ENCODE measurements at places on chromosomes 12 and 14.
A peak's percentile ranks its signal among the peaks of the same experiment; 100 is the strongest.

GRCh38 chr14:77177702-77178101 is 3.9 kb upstream of the TMEM63C start:
- no peak for DNase-seq

DNA sequence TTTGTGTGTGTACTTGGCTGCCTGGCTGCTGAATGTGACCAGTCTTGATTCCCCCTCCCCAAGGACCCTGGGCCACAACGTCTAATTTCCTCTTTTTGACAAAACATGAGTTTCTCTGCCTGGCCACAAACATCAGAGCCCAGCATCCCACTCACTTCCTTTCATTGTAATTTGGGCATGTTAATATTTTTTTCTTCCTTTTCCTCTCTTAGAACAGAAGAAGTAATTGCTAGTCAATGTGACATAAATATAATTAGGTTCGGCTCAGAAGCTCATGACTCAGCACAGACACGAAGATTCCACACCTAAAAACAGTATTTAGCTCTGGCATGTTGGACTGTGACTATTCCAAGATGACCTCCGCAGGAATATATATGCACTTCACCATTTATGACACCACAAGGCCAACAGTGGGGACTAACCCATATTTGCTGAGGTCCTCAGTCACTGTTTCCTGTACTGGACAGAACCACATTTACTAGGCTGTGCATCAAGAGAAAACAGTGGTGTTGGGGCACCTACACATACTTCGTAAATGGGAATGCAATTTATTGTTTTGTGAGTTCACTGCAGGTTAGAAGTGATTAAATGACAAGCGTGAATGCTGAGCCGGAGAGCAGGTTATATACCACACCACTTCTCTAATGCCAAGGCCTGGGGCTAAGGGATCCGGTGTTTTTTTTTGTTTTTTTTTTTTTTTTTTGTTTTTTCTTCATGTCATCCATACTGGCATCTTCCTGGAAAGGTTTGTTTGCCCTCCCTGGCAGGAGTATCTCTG is 4.2 kb downstream of the GSG1 start:
- no peak for DNase-seq

DNA sequence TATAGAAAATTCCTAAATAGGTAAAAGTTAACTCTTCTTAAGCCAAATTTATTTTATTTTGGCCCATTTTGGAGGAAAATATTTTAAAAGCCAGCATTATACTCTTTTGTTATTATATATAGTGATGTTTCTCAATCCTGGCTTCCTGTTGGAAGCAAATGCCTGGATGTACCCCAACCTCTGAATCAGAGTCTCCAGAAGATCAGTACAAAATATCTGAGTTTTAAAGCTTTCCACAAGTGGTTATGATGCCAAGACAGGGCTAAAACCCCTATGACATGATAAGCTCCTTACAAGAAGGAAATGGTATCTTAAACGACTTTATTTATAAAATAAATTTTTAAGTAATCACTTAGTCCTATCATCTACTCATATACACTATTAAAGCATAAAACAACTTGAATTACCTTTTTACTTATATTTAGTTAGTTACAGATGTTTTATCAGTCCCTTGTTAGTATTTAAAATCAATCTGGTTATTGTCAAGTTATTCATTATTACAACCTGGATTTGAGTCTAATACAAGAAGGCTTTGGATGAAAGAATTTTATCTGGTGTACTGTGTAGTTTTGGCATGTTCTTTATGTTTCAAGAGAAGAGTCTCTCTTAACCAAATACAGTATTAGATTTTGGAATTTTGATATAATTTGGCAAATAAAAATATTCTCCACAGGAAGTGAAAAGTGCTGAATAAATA is 238.1 kb downstream of the SLC2A13 start:
- no peak for DNase-seq

DNA sequence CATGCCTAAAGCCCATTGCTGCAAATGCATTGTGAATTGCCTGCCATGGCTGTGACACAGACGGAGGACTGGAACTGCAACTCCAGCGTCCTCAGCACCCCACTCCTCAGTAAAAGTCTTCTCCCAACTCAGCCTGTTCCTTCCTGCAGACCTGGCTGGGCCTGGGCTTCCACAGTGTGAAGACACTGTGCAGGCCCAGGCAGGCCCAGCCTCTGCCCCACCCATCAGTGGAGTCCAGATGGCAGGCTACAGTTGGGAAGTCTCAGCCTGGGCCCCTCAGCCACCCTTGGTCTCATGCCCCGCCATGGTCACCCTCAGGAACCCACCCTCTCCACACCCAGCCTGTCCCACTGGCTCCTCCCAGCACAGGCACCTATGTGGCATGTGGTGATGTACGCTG is 22.0 kb downstream of the VSX2 start:
- no peak for DNase-seq

GRCh38 chr12:108559007-108559655 is 1.8 kb downstream of the SART3 start:
- no peak for DNase-seq

DNA sequence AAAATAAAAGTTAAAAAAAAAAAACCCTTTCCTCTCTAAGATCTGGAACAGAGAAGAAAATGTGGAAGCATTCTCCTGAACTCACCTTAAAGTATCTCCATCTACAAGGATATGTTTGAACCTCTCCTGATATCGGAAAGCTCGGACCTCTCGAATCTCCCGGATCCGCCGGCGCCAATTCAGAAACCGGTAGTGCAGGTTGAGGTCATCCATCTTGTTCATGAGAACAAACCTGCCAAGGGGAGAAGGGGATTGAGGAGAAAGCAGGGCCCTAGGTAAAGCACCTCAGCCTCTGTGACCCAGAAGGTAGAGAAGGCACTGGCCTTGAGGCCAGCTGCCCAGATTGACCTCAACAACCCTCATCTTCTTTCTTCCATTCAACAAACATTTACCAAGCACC is 2.2 kb downstream of the SPRYD3 start:
- no peak for DNase-seq

DNA sequence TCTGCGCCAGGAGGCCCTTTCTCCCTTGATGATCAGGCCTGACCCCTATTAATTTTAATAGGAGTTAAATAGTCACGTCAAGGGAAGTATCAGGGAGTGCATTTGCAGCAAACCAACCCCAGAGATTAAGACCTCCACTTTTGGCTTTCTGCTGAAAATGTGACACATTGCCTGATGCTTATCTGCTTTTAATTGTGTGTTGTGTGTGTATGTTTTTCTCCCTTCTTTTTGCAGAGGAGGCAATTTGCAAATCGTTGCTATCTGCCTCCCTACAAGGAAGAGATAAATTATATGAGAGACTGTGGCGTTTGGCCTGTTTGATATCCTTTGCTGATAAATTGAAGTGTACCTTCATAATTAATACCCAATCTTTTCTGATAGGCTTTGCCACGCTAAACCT is 822.9 kb downstream of the VRK1 start:
- no peak for DNase-seq

GRCh38 chr12:109116611-109116949 is 193 bp downstream of the ACACB start:
- no peak for DNase-seq

GRCh38 chr12:45208604-45209487 is 7.0 kb upstream of the ANO6 start:
- DNase-seq, result no peak

- no peak for DNase-seq
These were observed 337.8 kb downstream of the ADAMTS20 start for GRCh38 chr12:43214166-43214565.

DNA sequence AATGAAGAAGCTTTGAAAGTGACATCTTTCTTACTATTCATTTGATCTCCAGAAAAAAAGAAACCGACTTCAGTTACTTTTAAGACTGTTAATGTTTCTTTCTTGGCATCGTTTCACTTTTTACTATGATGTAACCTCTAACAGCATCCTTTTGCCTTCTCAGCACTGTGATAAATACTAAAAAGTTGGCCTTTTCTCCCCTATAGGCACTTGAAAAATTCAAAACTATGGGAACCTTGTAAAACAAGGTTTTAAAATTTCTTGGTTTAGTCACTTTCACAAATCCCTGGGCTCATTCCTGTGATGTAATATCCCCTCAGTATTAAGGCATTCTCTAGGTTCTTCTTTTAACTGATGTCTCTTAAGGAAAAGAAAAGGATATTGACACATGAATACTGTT is 281.8 kb downstream of the EGLN3 start:
- no peak for DNase-seq

- DNase-seq, result peak; percentile 56
These were observed at the start of gene B3GNT4 for GRCh38 chr12:122203301-122204166. Gene B3GNT4, plus strand, starts transcription at chr12:122203709. Its CDS starts 910 bp downstream, at chr12:122204619.

GRCh38 chr12:128991716-128992115 is 138.4 kb downstream of the GLT1D1 start:
- DNase-seq, result no peak

GRCh38 chr14:43410631-43411030 is 1096.5 kb downstream of the FSCB start:
- no peak for DNase-seq

DNA sequence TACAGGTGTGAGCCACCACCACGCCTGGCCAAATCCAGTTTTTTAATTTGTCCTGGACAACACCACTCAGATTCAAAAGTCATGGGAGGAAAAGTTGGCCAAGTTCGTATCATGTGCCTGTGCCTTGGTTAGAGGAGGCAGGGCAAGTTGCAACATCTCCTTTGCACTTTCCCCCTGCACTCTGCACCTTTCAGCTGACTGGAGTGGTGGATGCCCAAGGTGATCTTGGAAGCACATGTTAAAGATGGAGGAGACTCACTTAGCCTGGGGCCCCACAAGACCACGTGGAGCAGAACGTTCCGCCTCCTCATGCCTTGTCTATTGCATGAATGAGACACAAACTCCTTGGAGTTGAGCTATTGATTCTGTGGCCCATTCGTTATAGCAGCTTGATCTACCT is 82.1 kb upstream of the FZD10 start:
- no peak for DNase-seq

- no peak for DNase-seq
These were observed 121.6 kb downstream of the MGAT4C start for GRCh38 chr12:86134561-86134960.

GRCh38 chr14:51972566-51972965 is 16.8 kb upstream of the RTRAF start:
- no peak for DNase-seq

GRCh38 chr14:99011385-99011784 is 260.6 kb downstream of the BCL11B start:
- DNase-seq, result no peak

DNA sequence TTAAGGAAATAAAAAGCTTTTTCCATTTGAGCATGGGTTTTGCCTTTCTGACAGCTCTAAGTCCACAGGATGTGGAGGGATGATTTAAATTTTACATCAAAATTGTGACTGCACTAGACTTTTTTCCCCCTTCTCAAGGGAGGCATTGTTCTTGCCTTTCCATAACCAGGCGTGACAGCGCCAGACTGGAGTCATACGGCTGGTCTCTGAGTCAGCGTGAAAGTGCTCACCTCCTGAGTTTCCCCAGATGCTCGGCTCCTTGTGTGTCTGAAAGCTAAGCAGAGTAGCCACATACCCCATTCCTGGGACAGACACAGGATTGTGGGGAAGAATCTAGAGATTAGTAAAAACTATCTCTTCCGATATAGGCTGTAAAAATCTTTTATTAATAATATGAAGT is 43.1 kb downstream of the SOX5 start:
- DNase-seq, result no peak

DNA sequence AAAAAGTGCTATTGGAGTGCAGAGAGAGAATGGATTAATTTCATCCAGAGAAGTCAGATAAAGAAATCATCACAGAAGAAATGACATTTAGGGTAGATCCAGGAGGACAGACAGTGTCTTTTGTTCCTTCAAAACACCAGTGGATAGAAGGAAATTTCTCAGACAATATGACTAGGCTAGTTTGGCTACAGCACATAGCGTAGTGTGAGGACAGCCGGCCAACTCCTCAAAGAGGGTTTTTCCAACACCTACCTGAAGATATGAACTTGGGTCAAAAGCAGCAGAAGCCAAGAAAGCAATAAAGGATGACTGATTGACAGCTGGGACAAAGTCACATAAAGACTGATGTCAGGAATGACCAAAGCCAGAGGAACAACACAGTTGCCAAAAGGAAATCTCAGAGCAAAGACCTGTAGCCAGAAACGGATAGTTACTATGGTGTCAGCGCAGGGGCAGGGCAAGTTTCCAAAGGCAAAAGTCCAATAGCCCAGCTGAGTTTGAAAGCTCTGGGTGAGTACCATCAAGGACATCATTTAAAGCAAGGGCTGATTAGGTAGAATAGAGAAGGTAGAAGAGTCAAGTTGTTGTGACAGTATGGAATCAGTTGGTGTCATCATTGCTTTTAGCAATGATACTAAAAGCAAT is 58.7 kb upstream of the PDE3A start:
- DNase-seq, result no peak

DNA sequence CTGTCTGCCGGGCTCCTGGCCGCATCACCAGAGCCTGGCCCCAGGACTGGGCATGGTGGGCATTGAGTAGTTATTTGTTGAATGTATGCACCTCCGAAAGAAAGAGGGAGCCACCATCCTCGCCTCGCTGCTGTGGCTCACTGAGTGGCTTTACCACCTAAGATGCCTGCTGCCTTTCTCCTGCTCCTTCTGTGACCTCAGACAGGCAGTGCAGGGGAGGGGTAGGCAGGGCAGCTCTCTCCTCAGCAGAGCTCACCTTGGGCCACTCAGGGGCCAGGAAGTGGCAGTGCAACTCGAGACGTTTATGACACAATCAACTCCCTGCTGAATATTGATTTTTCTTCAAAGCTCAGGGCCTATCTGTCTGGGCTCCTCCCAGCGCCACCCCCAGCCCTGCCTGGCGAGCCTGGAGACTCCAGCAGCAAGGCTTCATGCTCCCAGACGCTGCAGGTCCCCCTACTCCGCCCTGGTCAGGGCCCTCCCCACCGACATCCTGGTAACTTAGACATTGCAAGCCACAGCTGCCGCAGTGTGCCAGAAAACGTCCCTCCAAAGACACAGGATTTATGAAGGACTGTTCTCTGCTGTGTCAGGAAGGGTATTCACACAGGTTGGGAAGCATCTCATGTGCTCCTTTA is 84.3 kb upstream of the DIO3 start:
- no peak for DNase-seq

DNA sequence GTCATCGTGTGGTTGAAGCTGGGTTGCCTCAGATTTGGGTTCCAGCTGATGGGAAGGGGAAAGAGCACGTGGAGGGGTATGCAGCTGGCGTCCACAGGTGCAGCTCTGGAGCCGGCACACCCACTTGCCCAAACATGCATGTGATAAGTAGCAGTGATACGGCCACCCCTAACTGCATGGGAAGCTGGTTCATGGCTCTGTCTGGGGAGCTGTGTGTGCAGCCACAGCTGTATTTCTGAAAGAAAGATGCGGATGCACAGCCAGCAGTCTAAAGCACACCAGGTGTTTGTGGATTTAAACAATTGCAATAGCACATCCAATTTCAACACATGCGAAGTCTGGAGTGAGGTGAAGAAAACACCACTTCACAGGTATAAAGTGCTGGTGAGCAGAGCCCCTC is 181.4 kb downstream of the EFCAB11 start:
- DNase-seq, result no peak

GRCh38 chr12:9379023-9379742 is 171.0 kb upstream of the PZP start:
- DNase-seq, result no peak

- DNase-seq, result no peak
These were observed 30.8 kb downstream of the GPR19 start for GRCh38 chr12:12665194-12665593.

GRCh38 chr12:132388379-132389015 is 59.1 kb upstream of the GALNT9 start:
- DNase-seq, result no peak

GRCh38 chr12:53601296-53601847 is 24.8 kb downstream of the ATF7 start:
- DNase-seq, result no peak

- no peak for DNase-seq
These were observed 187.8 kb upstream of the AMIGO2 start for GRCh38 chr12:47267571-47267970.

Data from GM12891 (cell line).